ENCODE measurements at places on chromosomes 4 and X. TPM values are rescaled to one million over a fixed set of nuclear protein-coding genes. Genes with fewer than 3 reads are reported as not detected.

- DNase-seq, result no peak
These were observed 1071.8 kb downstream of the FAT4 start for GRCh38 chr4:126386512-126386911.

The TCEAL4 gene
- total RNA-seq, result 96.8 TPM

The FAM47E gene
- 10.4 TPM for total RNA-seq

The PNMA3 gene
- total RNA-seq, result 1.7 TPM

Data from kidney (tissue), 22 donors.